Subcutaneous adipose tissue (tissue), 4 donors: ENCODE measurements at places on chromosomes 1 and 21. TPM values are rescaled to one million over a fixed set of nuclear protein-coding genes. Genes with fewer than 3 reads are reported as not detected.

Gene PLA2G4A
- total RNA-seq: 9.5 TPM

Gene SLC6A17
- not detected for total RNA-seq

Gene C1orf21
- 43.9 TPM for total RNA-seq

Gene DNALI1
- total RNA-seq: 3.6 TPM

Gene CASZ1
- total RNA-seq: 6.8 TPM
